ENCODE measurements at places on chromosomes 3 and 15.

GRCh38 chr3:30668051-30668609, 61.7 kb downstream of the TGFBR2 start:
- no peak for DNase-seq

GRCh38 chr15:65344214-65344913, 33.4 kb downstream of the IGDCC3 start:
- no peak for DNase-seq

- no peak for DNase-seq
Measured at GRCh38 chr3:55297245-55297644, 189.9 kb downstream of the WNT5A start.

- no peak for DNase-seq
Measured at GRCh38 chr3:39804951-39805350, 4.5 kb upstream of the MYRIP start.

DNA sequence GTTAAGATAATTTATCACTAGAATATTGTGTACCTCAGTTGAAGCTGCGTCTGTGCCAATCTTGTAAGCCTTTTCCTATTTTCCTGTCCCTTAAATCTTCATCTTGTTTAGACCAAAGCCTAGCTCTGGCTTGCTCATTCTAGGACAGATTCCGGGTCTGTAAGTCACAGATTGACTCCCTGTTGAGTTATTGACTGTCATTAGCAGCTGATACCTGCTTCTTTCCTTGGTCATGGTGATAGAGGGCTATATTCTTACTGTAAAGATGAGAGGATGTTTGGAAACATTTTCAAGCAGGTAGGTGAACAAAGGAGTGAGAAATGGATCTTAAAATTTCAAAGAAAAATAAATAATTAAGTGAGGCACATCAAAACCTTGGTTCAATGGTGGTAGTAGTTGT, 200.2 kb downstream of the KCNH8 start:
- no peak for DNase-seq

GRCh38 chr3:165642761-165643420, 194.3 kb downstream of the BCHE start:
- no peak for DNase-seq

Data from stimulated activated CD4-positive, alpha-beta T cell treated with anti-CD3 and anti-CD28 coated beads, Interleukin-4, amount 100 ng/mL, for 24 hours (primary cell).